ENCODE measurements at places on chromosomes 11 and 22. TPM values are rescaled to one million over a fixed set of nuclear protein-coding genes. Genes with fewer than 3 reads are reported as not detected.

Gene SCN2B
- total RNA-seq: not detected

Gene TEAD1
- total RNA-seq: 38.1 TPM

Gene MGAT3
- total RNA-seq: under 0.01 TPM

Gene CARNS1
- 0.32 TPM for total RNA-seq

Gene E2F8
- total RNA-seq: 2.6 TPM

Gene DDTL
- 0.65 TPM for total RNA-seq

Gene LRRC74B
- not detected for total RNA-seq

Gene APOL1
- 10.7 TPM for total RNA-seq

Gene NFRKB
- total RNA-seq: 20.1 TPM

Gene GALNT18
- 14.0 TPM for total RNA-seq

Gene ZNF214
- 1.9 TPM for total RNA-seq

Gene SLC35E4
- 46.8 TPM for total RNA-seq

Gene CASP1
- 4.2 TPM for total RNA-seq

Gene ACTN3
- total RNA-seq: under 0.01 TPM

Gene SEZ6L
- not detected for total RNA-seq

Gene LARGE1
- 0.91 TPM for total RNA-seq

Gene TBX1
- total RNA-seq: 1.5 TPM

Gene GGTLC2
- total RNA-seq: not detected

Gene MS4A6E
- not detected for total RNA-seq

Gene IL10RA
- not detected for total RNA-seq

Gene FIBIN
- 0.32 TPM for total RNA-seq

Gene SLC22A25
- total RNA-seq: not detected

Gene NPTXR
- total RNA-seq: 0.32 TPM

Gene AQP11
- total RNA-seq: 0.30 TPM

Gene APOA5
- not detected for total RNA-seq

Gene PIH1D2
- total RNA-seq: 1.9 TPM

Gene TRIM29
- total RNA-seq: not detected

Gene OR52E2
- not detected for total RNA-seq

Gene RFPL2
- total RNA-seq: 0.32 TPM

Gene MPPED2
- total RNA-seq: 0.32 TPM

Gene FGF3
- not detected for total RNA-seq

Gene RFPL3
- not detected for total RNA-seq

Gene WBP2NL
- total RNA-seq: 0.15 TPM

Gene CD3E
- not detected for total RNA-seq

Gene RAG2
- total RNA-seq: not detected

Gene APBB1
- total RNA-seq: 46.1 TPM

Gene SCGB1C1
- not detected for total RNA-seq

Gene CCDC73
- total RNA-seq: not detected

Gene PANX1
- 25.7 TPM for total RNA-seq

Gene NTM
- 2.6 TPM for total RNA-seq

Gene P2RY2
- total RNA-seq: 6.5 TPM

Gene MEI1
- total RNA-seq: 1.3 TPM

Gene TMPRSS13
- total RNA-seq: not detected

Gene HEPHL1
- total RNA-seq: not detected

Gene ACR
- total RNA-seq: not detected

Gene GGT1
- 0.30 TPM for total RNA-seq

Measured in epithelial cell of umbilical artery (primary cell).